NCI-H524 (cell line): ENCODE measurements at places on chromosomes 6 and 20.
A peak's percentile ranks its signal among the peaks of the same experiment; 100 is the strongest.

DNA sequence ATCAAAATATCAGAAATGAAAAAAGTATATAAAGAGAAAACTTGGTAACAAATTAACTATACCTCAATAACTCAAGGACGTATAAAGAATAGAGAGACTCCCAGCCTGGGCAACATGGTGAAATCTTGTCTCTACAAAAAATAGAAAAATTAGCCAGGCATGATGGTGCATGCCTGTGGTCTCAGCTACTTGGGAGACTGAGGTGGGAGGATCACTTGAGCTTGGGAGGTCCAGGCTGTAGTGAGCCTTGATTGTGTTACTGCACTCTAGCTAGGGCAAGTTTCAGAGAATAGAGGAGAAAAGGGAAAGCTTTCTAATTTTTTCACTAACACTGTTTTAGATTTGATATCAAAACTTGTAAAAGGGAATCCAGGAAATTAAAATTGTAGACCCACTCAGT is 295.9 kb downstream of the GJA1 start:
- no peak for DNase-seq

DNA sequence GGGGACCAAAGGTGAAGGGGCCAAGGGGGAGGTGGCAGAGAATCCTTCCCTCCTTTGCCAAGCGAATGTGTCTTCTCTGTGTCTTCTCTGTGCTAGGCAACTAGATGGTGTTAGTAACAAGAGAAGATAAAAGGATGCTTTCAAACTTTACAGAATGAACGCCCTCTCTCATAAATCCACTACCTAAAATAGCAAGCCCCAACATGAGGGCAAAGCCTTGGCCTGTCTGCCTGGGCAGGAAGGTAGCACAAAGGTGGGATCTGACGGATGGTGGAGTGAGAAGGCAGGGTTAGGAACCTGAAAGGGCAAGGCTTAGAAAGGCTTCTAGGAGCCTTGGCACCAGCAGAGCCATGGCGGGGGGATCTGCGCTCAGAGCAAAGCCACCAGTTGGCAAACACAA is 13.6 kb upstream of the TGM3 start:
- DNase-seq = no peak

GRCh38 chr6:39830444-39830843 is 38.3 kb downstream of the DAAM2 start:
- DNase-seq = no peak

DNA sequence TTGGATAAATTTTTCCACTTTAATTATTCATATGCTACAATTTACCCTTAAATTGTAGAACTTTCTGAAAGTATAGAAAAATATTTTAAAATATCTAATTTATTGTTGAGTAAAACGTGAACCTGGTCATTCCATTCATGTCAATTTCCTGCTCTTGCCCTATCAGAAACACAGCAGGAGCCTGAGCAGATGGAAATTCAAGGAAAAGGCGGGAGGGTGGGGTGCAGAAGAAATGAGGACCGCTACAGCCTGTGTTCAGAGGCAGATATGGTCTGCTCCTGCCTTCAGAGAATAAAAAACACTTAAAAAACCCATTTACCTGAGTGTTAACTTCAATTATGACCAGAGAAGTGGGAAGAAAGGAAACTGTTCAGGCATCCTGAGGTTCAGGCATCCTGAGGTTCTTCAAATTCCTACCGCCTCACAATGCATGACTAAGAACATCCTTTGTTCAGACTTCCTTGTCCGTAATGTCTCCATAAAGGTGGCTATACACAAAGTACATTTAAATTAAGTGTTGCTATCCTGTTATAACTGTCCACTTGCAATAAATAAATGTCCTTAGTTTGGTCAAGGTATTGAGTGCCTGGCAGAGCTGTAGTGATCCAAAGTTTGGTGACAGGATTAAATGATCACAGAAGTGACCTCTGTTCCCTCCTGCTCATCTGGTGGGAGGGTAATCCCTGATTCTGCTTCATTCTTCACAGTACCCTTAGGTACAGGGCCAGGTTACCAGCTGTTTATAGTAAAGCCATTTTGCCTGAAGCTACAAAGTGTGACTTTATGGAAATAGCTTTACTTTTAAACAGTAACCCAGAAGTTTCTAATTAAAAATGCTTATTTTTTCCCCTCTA is 109.1 kb downstream of the MAN1A1 start:
- no peak for DNase-seq

DNA sequence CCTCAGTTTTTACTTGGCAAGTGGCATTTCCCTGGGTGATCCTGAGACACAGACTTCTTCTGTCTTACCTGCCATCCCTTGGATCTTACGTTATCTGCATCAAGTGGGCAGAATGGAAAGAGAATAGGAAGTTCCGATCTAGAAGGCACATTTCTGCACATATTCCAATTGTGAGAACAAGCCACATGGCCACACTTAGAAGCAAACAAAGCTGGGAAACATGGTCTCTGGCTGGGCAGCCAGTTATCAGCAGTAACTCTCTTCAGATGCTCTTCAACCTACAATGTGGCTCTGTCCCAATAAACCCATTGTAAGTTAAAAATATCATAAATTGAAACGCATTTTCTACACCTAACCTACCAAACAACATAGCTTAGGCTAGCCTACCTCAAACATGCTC is 67.3 kb upstream of the CCN6 start:
- no peak for DNase-seq

GRCh38 chr6:15677822-15678221 is 15.0 kb upstream of the DTNBP1 start:
- DNase-seq = peak; percentile 44

- peak; percentile 33 for DNase-seq
Observed at GRCh38 chr6:129329678-129330077, 380.3 kb downstream of the ARHGAP18 start.

DNA sequence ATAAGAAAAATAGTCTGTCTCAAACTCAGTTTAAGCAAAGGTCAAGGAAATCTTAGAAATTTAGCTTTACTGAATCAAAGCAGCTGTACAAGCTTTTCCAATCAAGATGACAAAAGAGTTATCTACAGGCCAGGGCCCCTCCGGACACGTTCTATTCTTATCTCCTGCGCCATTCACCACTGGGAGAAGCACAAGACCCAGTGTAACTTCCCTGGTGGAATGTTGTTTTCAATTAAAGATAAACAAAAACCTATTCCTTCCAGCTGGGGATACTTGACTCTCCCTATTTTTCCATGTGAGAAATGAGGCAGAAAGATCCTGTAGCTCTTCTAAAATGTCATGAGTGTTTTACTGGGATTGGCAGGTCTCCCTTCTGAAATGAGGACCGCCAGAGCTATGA is 123.3 kb downstream of the TBX18 start:
- no peak for DNase-seq

DNA sequence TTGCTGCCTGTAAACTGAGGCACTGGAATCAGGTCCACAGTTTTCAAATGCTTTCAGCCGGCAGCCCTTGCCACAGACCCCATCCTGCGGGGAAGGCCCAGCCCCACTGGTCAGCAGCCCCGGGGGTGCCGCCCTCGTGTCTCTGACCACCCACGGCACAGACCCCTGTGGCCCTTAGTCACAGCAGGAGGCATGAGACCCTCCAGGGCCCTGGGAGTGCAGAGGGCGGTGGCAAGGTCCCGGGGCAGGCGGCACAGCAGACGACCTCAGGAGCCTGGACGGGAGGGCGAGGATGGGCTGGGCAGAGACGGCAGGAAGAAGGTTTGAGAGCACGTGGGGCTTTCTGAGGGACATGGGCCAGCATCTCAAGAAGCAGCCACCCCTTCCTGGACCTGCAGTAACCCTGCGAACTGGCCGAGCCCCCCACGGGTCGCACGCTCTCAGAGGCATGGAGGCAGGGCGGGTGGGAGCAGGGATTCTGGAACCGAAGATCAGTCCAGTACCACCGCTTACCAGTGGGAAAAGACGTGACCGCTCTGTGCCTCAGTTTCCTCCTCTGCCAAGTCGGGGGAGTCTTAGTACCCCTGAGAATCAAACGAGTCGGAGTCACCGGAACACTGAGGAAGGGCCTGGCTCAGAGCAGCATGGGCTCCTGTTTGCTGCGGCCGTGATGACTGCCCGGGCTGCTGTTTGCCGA is 140.7 kb downstream of the TAF4 start:
- no peak for DNase-seq
